ENCODE measurements at places on chromosomes 1 and 21. TPM values are rescaled to one million over a fixed set of nuclear protein-coding genes. Genes with fewer than 3 reads are reported as not detected.

DNA sequence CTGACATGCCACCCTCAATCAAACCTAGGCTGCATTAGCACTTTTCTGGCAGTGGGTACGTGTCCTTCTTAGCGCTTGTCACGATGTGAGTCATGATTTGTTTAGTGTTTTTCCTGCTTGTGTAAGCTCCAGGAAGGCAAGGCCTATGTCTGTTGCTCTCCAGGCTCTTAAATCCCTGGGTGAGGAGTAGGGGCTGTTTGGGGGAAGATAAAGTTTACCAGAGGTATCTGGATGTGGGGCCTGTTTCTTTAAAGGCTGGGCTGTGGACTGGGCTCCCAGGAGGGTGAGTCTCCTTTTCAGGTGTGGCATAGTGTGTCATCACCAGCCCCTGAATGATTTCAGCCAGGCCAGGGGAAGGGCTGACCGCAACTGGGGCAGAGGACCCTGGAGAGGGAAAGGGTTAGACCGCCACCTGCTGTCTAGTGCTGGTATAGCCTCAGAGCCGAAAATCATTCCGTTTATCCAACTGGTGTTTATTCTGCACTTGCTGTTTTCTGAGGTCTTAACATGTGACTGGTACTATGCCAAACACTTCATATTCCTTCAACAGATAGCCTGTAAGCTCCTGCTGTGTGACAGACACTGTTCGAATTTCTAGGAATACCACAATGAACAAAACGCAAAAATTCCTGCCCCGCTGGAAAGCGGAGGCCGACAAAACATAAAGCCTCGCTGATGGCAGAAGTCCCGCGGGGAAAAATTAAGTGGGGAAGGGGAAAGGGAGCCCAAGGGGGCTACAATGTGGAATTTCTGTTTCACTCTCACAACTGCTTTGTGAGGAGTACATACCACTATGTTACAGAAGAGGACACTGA is 9.7 kb downstream of the SERINC2 start:
- H3K36me3 ChIP-seq = peaks cover 6% of the 10 kb centered on the region
- H3K27ac ChIP-seq = peak overlapping the region; percentile 89
- peak; percentile 89 for DNase-seq
- H3K4me3 ChIP-seq = peak overlapping the region; percentile 15
- H3K27me3 ChIP-seq = no peaks in the 10 kb centered on the region
- peaks cover 22% of the 10 kb centered on the region for H3K4me1 ChIP-seq

DNA sequence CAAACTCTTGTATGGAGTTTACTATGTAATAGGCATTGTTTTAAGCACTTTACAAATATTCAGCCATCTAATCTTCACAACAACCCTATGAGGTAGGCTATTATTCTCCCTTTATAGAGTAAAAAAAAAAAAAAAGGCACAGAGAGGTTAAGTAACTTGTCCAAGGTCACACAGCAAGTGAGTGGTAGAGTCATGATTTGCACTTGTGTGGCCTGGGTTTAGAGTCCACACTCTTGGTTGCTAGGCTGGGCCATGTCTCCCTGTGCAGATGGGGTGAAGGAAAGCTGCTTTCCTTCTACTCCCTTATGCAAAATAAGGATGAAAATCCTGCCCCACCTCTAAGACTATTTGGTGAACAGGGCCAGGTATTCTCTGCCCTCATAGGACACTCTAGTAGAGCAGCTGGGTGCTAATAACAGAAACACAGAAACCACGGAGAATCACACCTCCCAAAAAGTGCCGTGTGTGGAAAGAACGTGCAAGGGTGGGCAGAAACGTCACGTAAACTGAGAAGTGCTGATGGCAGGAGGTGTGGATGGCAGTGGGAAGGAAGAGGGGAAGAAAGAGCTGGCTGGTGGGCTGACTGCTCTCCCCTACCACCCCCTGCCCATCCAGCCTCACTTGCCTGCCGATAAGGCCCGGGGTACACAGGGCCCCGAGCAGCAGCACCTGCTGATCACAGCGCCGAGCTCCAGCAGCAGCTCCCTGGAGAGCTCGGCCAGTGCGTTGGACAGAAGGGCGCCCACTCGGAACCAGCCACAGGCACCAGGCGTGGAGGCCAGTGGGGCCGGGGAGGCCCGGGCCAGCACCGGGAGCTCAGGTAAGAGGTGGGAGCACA is 28.3 kb upstream of the VPS13D start:
- H3K4me1 ChIP-seq = no peaks in the 10 kb centered on the region
- no peaks in the 10 kb centered on the region for H3K36me3 ChIP-seq
- no peak overlapping the region for H3K4me3 ChIP-seq
- H3K27ac ChIP-seq = no peak overlapping the region
- DNase-seq = no peak

GJB5 gene
- polyA plus RNA-seq = not detected

- H3K4me1 ChIP-seq = peaks cover 43% of the 10 kb centered on the region
- H3K27me3 ChIP-seq = no peaks in the 10 kb centered on the region
- H3K4me3 ChIP-seq = no peak overlapping the region
- no peak for DNase-seq
- peak overlapping the region; percentile 42 for H3K27ac ChIP-seq
These were observed 82.0 kb downstream of the TGFBR3 start for GRCh38 chr1:91803847-91804545.

DNA sequence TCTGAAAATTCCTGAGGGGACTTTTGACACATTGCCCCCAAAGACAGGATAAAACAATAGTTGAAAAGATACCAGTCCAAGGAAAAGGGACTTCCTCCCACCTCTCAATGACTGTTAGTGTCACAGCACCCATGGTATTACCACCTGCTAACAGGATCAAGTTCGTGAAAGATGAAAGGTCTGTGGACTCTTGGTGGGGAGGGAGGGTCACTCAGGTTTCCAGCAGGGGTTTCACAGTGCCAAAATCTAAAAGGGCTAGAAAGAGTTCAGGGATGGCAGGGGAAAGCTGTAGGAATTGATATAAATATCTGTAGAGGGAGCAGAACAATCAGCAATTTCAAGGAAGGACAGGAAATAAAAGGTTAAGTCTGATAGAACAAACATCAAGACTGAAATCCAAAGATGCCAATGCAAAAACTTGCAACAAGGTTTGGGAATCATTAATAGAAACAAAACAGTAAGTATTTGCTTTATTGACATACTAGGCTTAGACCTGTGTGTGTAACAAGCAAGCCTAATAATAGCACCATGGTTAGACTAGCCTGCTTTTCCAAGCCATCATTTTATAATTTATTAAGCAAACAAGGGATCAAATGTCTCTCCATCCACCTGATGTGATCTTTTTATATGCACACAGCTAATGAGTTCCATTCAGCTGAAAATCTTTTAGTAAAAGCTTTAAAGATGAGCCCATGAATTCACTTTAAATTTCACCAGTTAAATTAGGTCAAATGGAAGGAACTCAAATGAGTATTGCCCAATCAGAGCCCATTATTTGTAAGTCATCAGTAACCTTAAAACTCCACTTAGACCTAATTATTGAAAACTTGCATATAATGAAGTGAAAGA is 3.7 kb downstream of the MCL1 start:
- no peaks in the 10 kb centered on the region for H3K27me3 ChIP-seq
- DNase-seq = no peak
- H3K4me1 ChIP-seq = peaks cover 41% of the 10 kb centered on the region
- H3K36me3 ChIP-seq = peaks cover 18% of the 10 kb centered on the region

GRCh38 chr1:222290866-222291265 is 257.0 kb downstream of the HHIPL2 start:
- H3K4me1 ChIP-seq = no peaks in the 10 kb centered on the region
- no peak overlapping the region for H3K4me3 ChIP-seq
- DNase-seq = no peak
- no peaks in the 10 kb centered on the region for H3K36me3 ChIP-seq

Data from psoas muscle (tissue), 8 donors.